ENCODE measurements at places on chromosomes 1 and 21. TPM values are rescaled to one million over a fixed set of nuclear protein-coding genes. Genes with fewer than 3 reads are reported as not detected.

TSPAN2 gene
- 8.1 TPM for total RNA-seq

TCEA3 gene
- total RNA-seq: 1.8 TPM

PCBP3 gene
- total RNA-seq: 0.16 TPM

FMOD gene
- total RNA-seq: 0.65 TPM

KCNT2 gene
- total RNA-seq: 0.13 TPM

ACTL8 gene
- total RNA-seq: not detected

RHBG gene
- total RNA-seq: not detected

RORC gene
- total RNA-seq: not detected

JTB gene
- total RNA-seq: 73.7 TPM

LRRC8C gene
- total RNA-seq: 27.1 TPM

SYT2 gene
- total RNA-seq: not detected

TPTE gene
- total RNA-seq: not detected

BGLAP gene
- not detected for total RNA-seq

ALG14 gene
- total RNA-seq: 2.3 TPM

TMPRSS2 gene
- not detected for total RNA-seq

NEXN gene
- total RNA-seq: 6.9 TPM

CEP170 gene
- total RNA-seq: 205 TPM

S100A5 gene
- total RNA-seq: not detected

SDC3 gene
- 44.7 TPM for total RNA-seq

ITLN2 gene
- total RNA-seq: not detected

ASCL5 gene
- total RNA-seq: not detected

OR2L8 gene
- total RNA-seq: 0.31 TPM

FLG gene
- total RNA-seq: not detected

TIE1 gene
- 1,208 TPM for total RNA-seq

SLC44A5 gene
- 0.16 TPM for total RNA-seq

GBP7 gene
- total RNA-seq: not detected

FAAH gene
- 1.2 TPM for total RNA-seq

SPATA1 gene
- 0.82 TPM for total RNA-seq

TTC22 gene
- total RNA-seq: not detected

SLC26A9 gene
- 0.06 TPM for total RNA-seq

UBL4B gene
- total RNA-seq: not detected

RGS18 gene
- total RNA-seq: not detected

GPR37L1 gene
- total RNA-seq: not detected

C8A gene
- total RNA-seq: not detected

TEX38 gene
- total RNA-seq: not detected

WNT2B gene
- 4.1 TPM for total RNA-seq

SLC9C2 gene
- total RNA-seq: under 0.01 TPM

DIO1 gene
- total RNA-seq: not detected

CFAP107 gene
- total RNA-seq: not detected

All from bladder microvascular endothelial cell (primary cell).